Stimulated activated CD4-positive, alpha-beta T cell treated with anti-CD3 and anti-CD28 coated beads, Interleukin-1b, Interleukin-23, amount 100 ng/mL, for 1 hour (primary cell): ENCODE measurements at places on chromosomes 1 and 21.

- DNase-seq, result no peak
Observed at GRCh38 chr1:173234899-173235298, 27.8 kb upstream of the TNFSF4 start.

DNA sequence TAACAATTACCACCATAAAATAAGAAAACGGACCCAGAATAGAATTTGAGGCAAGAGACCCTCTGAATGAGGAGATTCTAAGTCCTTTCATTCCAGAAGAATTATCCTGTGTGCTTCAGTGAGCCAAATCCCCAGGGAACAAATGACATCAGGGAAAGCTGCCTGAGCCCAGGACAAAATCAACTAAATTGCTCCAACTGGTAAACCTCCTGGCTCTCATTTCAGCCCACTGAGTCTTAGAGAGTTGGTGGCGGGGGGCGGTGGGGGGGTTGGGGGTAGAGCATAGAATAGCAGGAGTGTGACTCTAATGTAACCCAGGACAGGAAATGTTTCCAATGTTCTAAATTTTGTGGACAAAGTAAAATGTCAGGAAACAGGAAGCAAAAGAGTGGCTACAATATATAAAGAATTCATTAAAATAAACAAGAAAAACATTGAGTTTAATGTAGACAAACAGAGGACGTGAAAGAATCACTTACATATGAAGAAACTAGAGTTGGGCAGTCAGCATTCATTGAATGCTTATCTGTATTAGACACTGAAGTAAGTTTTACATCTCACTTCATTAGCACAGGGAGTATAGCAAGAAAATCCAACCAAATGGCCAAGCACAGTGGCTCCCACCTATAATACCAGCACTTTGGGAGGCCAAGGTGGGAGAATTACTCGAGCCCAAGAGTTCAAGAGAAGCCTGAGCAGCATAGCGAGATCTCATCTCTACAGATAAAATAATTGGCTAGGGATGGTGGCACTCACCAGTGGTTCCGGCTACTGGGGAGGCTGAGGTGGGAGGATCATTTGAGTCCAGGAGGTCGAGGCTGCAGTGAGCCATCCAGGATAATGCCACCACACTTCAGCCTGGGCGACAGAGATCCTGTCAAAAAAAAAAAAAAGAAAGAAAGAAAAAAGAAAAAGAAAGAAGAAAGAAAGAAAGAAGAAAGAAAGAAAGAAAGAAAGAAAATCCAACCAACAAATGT is 75.1 kb downstream of the DHRS3 start:
- no peak for DNase-seq

DNA sequence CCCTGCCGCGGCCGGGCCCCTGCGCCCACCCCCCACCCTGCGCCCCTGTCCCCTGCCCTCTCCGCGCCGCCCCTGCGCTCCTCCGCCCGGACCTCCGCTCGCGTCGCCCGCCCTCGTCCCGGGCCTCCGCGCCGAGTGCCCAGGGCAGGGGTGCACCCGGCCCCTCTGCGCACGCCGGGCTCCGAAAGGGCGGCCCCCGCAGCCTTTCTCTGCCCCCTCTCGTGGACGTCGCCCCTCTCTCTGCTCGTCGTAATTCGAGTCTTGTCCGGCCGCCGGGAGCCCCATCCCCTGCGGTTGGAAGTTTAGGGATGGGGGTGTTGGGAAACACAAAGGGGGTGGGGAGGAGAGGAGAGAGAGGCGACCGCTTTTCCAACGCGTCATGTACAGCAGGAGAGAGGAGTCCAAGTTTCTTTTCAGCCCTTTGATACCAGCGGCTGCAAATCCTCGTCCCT is 407 bp downstream of the GALNT2 start:
- no peak for DNase-seq

GRCh38 chr1:43352881-43353280 is 5.9 kb upstream of the CDC20 start:
- DNase-seq, result no peak

- no peak for DNase-seq
Observed at GRCh38 chr1:19123837-19124236, 86.2 kb downstream of the UBR4 start.

- no peak for DNase-seq
Observed at GRCh38 chr21:24276204-24276603, 1331.1 kb downstream of the MRPL39 start.

- DNase-seq, result no peak
Observed at GRCh38 chr21:45356653-45357435, 48.1 kb upstream of the COL18A1 start.

GRCh38 chr21:38499296-38499695 is 1.0 kb upstream of the ERG start:
- no peak for DNase-seq

DNA sequence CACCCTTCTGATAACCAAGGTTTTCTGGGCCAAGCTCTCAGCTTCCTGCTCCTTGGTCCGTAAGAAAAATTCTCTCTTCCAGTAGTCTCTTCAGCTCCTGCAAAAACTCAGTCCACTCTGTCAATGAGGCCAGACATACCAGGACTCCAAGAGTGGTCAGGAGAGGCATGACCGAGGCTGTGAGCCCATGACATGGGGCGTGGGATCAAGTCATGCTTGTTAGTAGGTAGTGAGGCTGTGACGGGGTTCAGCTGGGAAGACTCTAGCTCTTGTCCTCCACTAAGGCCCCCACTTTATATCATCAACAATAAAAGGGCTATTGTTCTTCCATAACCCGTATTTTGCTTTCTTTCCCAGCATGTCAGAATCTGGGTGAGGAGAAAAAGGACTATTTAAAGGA is 10.1 kb upstream of the HCRTR1 start:
- no peak for DNase-seq

- no peak for DNase-seq
Observed at GRCh38 chr1:111852261-111852721, 96.6 kb downstream of the DDX20 start.

- no peak for DNase-seq
Observed at GRCh38 chr21:28871388-28872010, 121.2 kb downstream of the LTN1 start.

- no peak for DNase-seq
Observed at GRCh38 chr1:54982739-54983138, 2.3 kb downstream of the TMEM61 start.

DNA sequence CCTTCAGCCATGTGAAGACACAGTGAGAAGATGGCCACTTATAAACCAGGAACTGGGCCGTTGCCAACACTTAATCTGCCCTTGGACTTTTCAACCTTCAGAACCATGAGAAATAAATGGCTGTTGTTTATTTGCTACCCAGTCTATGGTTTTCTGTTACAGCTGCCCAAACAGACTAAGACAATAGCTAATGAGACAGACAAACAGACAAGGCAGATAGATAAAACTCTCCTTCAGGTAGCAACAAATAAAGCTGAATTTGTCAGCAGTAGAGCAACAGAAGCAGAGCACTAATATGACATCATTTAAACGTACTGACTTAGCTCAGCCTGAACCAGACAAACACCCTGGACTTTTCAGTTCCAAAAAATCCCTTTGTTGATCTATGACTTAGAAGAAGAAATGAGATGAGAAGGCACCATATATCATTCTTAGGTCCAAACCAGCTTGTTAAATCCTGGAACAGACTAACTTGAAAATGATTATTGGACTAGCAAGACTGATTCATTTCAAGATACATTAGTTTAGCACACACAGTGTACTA is 27.0 kb downstream of the ZZZ3 start:
- DNase-seq, result no peak

DNA sequence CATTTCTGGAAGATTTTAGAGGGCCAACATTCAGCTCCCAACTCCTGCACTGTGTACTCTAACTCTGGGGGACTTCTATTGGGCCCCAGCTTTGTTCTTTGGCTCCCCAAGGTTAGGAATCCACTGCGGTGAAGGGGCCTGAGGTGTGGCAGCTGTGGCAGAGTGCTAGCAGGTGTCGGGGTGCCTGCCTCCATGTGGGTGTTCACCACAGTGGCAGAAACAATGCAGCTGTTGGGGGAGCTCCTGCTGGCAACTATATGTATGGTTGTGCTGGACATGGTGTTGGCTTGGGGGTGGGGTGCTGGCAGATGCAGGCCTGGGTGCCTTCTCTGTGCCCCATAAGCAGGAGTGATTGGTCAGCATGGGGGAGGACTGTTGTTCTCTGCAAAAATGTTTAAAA is 95.5 kb downstream of the ST6GALNAC3 start:
- DNase-seq, result no peak

GRCh38 chr1:160623862-160624261 is 23.0 kb downstream of the SLAMF1 start:
- no peak for DNase-seq

- no peak for DNase-seq
Observed at GRCh38 chr1:3066826-3067225, 2.2 kb upstream of the PRDM16 start.

GRCh38 chr1:24683713-24684162 is 40.6 kb downstream of the SRRM1 start:
- no peak for DNase-seq

- no peak for DNase-seq
Observed at GRCh38 chr1:102837551-102837950, 270.8 kb downstream of the COL11A1 start.

DNA sequence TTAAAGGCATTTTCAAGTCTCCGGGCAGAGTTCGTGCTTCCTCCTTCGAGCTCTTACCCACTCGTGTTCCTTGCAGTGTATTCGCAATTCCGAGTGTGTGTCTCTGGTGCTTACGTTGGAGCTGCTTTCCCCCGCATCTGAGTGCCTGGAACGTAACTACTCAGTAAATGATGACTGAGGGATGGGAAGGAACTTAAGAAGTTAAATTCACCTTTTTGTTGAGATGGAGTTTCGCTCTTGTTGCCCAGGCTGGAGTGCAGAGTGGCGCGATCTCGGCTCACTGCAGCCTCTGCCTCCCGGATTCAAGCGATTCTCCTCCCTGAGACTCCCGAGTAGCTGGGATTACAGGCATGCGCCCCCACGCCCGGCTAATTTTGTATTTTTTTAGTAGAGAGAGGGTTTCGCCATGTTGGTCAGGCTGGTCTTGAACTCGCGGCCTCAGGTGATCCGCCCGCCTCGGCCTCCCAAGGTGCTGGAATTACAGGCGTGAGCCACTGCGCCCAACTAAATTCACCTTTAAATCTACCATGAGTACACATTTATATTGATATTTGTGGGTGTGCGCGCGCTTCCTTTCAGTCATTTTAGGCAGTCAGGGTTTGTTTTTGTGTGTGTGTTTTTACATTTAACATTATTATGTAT is 837 bp downstream of the NDUFS5 start:
- DNase-seq, result no peak

- no peak for DNase-seq
Observed at GRCh38 chr1:240956424-240956823, 344.5 kb upstream of the GREM2 start.

DNA sequence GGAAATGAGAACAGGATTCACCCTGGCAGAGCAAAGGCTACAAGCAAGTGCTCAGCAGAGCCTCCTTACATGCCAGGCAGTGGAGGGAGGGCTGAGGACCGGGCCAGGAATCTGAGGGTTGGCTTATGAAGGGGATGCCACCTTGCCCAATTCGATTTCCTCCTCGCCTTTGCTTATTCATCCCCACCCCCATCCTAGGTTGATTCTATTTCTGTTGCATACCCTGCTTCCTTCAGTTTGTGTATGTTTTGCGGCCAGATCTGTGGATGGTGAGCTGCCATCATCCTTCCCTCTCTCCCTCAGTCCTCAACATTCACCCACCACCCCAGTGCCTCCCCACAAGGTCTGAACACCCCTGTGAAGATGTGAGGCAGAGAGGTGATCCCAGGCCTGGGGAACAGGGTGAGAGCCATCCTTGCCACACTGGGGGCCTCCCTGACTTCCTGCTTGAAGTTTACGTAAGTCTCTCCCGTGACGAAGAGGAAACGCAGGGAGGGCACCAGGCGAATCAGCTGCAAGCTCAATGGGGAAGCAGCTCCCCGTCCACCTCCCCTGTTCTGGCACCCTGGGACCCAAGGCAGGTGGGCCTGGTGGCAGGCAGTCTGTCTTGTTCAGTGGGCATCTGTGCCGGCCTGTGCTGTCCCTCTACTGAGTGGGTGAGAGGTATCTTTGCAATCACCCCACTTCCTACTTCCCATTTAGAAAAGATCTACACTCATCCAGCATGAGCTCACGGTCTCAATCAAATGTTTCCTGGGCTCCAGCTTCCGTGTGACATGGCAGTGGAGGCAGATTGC is 50.6 kb upstream of the CNTN2 start:
- DNase-seq, result no peak

- no peak for DNase-seq
Observed at GRCh38 chr21:41678924-41679318, 87.9 kb downstream of the RIPK4 start.

DNA sequence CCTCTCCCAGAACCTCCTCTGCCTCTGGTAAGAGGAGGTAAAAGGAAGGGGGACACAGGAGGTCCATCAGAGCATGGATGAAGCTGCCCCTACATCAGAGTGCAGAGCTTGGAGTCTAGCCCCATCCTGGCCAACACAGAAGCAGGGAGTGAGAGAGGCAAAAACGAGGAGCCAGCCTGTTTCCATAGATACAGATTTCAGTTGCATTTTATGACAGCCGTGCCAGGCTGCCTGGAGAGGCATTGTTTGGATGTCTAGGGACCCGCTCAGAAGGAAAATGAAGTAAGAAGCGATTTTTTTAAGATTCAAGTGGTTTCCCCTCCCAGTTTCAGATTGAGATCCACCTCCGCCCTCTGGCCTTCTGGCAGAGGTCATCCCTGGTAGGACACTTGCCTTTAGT is 11.5 kb upstream of the GJA8 start:
- no peak for DNase-seq

GRCh38 chr1:30024411-30025195 is 698.8 kb downstream of the MATN1 start:
- DNase-seq, result no peak

DNA sequence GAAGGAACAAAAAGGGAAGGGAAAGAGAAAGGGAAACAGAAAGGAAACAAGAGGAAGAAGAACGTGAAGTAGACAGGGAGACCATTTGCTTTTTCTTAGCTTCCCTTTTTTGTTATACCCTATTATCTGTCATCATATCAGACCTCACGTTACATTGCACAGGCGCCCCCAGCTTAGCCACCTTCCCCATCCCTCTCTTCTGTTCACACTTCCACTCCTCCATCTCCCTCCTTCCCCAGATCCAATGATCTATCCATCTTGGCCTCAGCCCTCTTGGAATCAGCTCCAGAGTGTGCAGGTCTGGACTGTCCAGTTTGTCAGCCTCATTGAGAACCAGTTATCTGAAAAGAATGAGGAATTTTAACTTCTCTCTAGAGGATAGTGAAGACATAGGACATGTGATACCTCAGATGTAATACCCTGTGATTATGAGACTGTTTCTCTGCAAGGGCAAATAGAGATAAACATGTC is 101.1 kb upstream of the ERRFI1 start:
- no peak for DNase-seq

DNA sequence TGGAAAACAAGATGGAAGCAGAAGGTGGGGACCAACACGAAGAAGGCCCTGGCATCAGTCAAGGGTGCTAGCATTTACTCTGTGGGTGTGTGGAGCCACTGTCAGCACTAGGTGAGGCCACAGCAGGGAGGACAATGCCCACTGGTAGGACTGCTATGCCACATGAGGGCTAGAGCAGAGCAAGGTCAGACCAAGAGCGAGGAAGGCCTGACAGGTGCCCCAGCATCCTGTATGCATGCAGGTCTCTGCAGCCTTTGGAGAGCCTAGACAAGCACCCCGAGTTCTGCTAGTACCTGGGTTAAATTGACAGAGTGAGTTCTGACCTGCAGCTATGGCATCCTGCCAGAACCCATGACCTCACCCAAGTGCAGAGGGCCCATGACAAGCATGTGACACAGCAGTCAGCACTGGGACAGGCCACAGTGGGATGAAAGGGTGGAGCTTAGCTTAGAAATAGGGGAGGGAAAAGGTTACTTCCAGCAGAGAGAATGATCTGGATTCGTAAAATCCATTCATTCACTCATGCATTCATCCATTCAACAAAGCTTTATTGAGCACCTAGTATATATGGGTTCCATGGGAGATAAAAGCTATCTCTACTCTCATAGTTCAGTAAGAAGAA is 9.0 kb upstream of the CSF1 start:
- no peak for DNase-seq
